Stimulated activated CD4-positive, alpha-beta T cell treated with anti-CD3 and anti-CD28 coated beads, TNF-alpha, amount 100 ng/mL, for 1 hour (primary cell): ENCODE measurements at places on chromosomes 1 and 21.

DNA sequence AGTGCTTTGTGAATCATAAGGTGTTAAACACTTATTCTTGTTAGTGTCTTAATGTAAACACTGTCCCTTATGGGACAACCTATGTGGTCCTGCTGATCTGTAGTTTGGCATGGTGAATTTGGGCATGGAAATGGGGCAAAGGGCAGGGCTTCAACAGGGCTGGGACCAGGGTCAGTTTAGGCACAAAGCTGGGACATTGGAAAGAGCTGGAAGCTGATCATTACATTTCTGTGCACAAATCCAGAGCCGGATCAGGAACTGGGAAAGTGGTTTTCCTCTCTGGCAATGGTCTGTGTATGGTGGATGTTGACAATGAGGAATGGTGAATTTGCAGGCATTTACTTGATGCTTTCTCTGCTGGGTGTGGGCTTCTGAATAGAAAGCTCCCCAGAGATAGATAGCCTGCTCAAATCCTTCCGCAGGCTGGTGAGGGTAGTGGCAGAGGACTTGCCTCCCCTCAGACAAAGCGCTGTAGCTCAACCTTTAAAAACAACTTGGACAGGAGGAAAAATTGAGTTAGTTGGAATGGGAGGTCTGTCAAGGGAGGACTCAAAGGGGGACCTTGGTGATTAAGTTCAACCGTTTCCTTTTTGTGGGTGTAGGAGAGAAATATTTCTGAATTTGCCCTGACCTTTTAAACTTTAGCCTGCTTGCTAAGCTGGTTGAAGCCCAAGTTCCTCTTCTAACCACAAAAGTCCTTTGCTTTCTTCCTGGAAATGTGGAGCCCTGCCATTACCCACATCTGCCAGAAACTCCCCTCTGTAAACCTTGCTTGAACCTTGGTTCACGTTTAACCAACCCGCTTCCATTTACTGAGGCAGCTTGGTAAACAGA, 35.3 kb downstream of the HLX start:
- DNase-seq, result no peak

DNA sequence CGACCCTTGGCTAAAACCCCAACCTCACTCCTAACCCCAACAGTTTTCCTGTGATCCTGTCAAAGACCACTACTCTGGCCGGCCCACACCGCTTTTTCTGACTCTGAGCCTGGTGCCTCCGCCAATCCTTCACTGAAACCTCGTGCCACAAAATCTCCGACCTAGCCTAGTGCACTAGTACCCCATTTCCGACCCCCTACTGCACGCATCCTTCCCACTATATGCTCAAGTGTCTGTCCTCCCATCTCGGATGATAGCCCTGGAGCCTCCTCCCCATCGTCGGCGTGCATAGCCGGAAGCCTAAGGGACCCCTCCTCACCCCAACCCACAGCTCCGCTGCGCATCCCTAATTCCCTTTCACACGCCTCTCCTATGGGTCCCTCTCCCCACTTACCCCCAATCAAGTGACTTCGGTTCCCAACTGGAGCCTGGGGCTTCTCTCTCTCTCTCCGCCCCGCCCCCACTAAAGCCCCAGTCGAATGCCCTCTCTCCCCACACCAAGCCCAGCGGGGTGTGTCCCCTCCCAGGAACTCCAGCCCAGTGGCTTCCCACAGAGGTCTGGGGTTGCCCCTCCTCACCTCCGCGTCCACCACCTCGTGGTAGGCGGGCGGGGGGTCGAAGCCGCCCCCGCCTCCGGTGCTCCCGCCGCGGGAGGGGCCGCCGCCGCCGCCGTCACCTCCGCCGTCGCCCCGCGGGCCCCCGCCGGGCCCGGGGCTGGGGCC, 791 bp downstream of the USP24 start:
- no peak for DNase-seq

GRCh38 chr1:163168053-163168452, 34.7 kb downstream of the RGS5 start:
- no peak for DNase-seq

DNA sequence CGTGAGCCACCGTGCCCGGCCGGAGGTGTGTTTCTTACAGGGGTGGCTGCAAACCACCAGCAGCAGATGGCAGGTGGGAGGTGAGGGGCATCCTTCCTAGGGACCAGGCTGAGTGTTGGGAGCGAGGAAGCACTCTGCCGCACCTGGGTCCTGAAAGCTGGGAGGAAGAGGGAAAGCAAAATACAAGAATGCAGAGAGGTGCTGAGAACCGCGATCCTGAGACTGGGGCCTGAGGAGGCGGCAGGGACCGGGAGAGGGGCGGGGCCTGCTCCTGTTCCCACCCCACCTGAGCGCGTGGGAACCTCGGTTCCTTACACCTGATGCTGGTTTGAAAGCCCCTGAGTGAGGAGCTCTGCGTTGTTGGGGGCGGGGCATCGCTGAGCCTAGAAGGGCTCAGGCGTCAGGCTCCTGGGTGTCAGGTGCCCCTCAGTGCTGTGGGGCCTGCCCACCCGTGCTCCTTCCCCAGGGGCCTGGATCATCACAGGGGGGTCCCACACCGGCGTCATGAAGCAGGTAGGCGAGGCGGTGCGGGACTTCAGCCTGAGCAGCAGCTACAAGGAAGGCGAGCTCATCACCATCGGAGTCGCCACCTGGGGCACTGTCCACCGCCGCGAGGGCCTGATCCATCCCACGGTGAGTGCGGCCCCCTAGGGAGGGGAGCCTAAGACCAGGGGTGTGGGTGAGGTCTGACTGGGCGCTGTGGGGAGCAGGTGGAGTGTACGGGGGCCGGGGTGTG, 15.5 kb downstream of the TRPM2 start:
- no peak for DNase-seq

GRCh38 chr1:41419584-41420295, 58.5 kb downstream of the FOXO6 start:
- no peak for DNase-seq

DNA sequence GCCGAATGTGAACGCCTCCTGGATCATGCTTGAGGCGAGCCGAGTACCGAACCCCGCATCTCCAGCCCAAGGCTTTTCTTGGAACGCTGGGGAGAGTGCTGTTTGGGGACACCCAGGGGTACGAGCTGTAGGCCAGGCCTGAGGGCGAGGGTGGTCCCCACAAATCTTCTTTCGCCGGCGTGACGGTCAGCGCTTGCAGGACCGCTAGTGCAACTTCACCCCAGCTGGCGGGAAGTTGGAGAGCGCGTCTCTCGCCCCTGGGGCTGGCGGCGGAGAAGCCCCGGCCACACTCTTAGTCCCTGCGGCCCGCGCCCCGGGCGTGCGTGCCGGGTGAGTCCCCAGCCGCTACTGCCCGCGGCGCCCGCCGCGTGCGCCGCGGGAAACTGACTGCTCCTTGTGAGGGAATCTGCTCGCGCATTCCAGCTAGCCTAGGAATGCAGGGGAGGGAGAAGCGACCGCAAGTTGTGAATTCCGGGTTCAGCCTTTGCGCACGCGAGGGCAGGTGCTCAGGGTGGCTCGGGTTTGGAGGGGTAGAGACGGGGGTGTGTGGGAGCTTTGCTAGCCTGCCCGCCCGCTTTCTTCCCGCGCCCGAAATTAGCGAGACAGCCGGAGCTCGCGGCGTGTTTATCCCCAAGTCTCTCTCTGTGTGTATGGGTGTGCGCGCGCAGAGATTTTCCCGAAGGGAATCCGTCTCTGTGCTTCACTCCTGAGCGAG, 884 bp downstream of the LHX4 start:
- DNase-seq, result no peak
